ENCODE measurements at places on chromosomes 7 and 10.
A peak's percentile ranks its signal among the peaks of the same experiment; 100 is the strongest.

- peak; percentile 32 for DNase-seq
These were observed 880 bp upstream of the ELN start for GRCh38 chr7:74026903-74027682.

GRCh38 chr7:125316466-125316865 is 386.8 kb upstream of the POT1 start:
- DNase-seq, result peak; percentile 9

DNA sequence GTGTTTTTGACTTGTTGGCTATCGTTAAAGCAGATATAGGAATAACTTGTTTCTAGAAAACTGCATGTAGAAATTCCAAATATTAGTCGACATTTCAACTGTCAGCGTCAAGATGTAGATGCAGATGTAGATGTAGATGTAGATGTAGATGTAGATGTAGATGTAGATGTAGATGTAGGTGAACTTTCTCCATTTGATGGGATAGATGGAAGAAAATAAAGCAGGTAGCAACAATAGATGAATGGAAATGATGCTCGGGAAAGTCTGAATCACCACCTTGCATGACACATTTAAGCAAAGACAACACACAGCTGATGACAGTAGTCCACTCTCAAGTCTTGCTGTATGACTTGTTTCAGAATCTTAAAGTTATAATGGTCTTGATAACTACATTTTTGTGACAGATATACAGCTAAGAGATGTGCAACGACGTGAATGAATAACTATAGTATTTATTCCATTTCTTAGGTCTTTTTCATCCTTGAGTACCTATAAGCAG is 53.5 kb downstream of the SND1 start:
- DNase-seq, result no peak

DNA sequence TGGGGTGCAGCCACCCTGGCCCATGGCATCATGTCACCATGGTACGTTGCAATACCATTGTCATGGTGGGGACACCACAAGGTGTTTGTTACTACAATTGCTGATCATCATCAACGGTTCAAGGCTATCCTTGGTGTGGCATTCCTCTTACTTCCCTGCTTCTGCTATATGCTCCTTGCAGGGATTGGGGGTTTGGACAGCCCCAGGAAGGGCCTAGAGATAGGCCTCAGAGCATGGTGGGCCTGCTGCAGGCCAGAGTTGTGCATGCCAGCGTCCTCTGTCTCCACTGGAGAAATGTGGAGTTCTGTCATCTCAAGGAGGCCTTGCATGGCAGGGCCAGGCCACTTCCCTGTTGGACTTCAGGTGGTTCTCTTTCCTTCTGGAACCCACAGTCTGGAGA is 234.6 kb upstream of the MKI67 start:
- DNase-seq, result no peak

- no peak for DNase-seq
These were observed 366.9 kb downstream of the TNS3 start for GRCh38 chr7:47215049-47215448.

GRCh38 chr10:129689671-129690071 is 222.6 kb downstream of the MGMT start:
- DNase-seq, result no peak

DNA sequence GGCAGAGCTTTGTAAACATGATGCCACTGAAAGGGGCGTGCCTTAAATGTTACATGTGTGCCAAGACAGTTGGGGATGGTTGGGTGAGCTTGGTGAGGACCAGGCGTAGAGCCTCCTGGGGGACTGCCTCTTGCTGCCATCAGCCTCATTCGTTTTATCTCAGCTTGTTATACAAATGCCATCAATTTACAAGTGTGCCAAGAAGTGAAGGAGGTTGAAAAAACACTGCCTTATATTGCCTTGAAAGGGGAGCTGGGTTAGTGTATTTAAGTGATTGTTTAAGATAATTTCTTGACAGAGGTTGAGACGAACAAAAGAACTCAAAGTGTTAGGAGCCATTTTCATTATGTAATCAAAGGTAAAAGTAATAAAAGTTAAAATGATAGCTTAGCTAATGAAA is 354.7 kb downstream of the PHTF2 start:
- no peak for DNase-seq

DNA sequence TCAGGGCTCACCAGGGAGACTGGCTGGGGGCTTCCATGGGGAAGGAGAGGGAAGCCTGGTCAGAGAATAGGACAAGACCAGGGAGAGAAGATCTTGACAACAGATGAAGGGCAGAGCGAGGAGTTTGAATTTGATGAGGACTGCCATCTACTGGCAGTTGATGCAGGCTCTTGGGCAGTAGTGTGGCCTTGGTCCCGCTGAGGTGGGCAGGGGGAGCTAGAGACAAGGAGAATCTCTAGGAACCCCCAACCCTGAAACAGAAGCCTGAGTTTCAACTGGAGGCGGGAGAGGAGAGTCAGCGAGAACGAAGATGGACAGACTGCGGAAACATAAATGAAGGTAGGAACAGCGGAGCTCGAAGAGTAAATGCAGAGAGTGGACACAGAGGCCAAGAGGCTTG is 81.0 kb downstream of the PPP1R3C start:
- DNase-seq, result no peak

DNA sequence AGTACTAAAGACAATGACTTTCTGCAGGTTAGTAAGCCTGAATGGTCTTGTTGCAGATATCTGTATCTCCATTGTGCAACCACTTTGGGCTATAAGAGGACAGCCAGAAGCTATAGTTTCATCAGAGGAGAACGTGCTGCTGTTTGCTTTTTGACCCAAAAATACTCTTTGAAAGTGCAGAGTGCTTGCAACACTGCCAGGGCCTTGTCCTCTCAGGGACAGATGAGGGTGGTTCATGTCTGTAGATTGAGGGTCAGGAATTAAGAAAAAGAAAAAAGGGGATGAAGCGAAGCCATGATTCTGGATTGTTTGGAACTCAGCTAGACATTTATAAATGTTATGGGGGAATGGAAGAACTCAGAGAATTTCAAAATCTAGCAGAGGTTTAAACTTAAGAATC is 212.5 kb downstream of the SEC23IP start:
- no peak for DNase-seq

DNA sequence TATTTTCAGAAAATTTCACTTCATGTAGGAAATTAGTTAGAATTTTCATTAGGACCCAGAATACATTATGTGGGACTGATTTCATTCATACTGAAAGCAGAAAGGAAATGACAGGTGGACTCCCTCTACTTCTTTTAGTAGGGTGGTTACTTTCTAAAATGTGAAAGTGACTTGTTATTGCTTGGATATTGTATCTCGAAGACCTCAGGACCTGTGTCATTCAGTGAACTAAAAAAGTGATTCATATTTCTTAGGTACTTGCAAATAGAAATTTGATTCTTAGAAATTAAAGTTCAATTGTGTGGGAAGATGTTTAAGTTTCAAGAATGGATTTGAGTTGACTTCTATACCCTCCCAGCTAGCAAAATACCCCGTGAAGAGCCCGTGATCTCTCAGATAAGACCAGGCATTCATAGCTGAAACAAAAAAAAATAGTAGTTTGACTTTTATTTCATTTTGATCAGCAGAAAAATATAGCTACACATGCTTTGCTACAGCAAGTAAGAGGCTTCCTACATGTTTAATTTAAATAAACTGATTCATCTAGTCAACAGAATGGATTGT is 1037.1 kb downstream of the GATA3 start:
- no peak for DNase-seq

Measured in SW 1271 (cell line).